ENCODE measurements at places on chromosomes 1 and 21.
A peak's percentile ranks its signal among the peaks of the same experiment; 100 is the strongest.

- no peak for DNase-seq
Measured at GRCh38 chr21:35149698-35150097, 100.6 kb upstream of the RUNX1 start.

DNA sequence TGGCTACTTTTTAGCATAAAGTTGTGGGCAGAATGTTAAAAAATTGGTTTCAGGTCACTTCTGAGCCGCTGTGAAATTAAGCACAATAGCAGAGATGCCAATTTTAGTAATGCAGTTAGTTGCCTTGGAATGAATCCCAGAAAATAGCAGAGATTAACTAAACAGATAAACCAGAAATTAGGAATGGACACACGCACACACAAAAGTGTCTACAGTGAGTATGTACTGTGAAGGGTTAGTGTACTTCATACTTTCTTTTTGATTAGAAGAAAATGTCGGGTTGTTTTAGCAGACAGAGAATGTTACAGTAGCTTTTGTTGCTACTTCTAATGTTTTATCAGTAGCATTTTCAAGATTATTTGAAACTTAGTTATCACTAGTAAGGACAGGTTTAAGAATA, 106.7 kb downstream of the LEPR start:
- DNase-seq, result no peak

DNA sequence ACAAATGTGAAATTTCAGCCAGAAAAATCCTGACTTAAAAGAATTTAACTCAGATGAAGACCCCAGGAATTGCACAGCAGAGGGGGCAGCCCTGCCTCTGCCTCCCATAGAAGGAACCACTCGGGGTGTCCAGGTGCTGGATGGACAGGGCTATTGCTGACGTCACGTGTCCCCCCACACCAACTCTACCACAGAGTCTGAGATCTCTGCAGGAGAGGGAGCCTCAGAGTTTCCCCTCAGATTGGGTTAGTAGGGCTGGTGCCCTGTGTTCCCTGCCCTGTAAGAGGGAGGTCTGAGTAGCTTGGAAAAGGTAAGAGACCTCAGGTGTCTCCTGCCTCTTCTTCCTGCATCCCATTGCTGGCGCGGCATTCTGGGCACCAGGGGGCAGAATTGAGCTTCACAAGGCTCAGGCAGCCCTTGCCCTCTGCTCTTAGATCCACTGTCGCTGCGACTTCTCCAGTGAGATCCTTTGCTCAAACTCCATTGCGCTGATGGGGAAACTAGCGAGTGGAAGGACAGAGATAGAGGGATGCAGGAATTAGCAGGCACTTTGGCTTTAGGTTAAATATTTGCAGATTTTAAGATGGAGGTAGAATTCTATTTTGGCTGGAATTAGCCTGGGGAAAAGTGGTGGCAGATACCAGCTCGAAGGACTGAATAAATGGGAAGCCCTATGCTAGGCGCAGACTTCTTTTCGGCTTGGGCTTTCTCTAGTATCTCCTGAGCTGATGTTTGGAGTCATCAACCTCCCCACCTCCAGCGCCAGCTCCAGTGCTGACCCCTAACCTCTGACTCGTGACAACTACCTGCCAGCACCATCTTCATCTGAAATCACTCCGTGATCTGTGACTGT, 42.8 kb upstream of the DMBX1 start:
- DNase-seq, result peak; percentile 58

DNA sequence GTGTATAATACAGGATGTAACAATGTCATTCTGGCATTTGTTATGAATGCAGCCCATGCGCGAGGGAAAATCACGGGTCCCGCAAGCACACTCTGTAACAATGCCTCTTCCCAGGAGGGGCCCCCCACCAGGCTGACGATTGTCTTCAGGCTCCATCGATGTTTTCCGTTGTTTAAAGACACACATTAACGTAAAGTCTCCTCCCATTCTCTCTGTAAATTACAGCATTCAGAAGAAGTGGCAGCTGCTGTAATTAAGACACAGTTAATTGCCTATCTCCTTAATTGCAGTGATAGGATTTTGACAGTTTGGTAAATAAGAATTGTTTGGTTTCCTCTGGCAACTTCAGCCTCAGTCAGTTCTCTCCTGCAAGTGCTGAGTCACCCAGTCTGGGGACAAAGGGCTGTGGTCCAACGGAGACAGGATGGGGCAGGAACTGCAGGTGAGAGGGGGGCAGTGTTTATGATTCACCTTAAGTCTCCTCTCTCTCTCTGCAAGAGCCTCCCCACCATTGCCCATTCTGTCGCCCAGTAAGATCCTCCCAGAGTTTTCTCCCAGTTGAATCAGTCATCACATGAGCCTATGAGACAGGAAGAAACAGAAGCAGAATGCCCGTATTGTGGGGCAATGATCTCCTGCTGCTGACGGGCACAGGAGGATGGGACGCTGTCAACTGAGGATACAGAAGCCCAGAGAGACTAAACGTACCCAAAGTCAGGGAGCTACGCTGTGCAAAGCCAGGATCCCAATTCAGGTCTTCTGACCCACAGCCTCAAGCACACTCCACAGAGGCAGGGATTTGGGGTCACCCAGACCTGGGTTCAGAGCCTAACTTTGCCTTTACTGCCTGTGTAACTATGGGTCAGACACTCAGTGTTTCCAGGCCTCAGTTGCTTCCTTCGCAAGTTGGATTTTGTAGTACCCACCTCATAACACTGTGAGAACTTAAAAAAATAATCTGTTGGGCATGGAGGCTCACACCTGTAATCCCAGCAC, 110.0 kb downstream of the ADSS2 start:
- DNase-seq, result no peak

- no peak for DNase-seq
Measured at GRCh38 chr1:55168353-55168752, 46.8 kb downstream of the USP24 start.

DNA sequence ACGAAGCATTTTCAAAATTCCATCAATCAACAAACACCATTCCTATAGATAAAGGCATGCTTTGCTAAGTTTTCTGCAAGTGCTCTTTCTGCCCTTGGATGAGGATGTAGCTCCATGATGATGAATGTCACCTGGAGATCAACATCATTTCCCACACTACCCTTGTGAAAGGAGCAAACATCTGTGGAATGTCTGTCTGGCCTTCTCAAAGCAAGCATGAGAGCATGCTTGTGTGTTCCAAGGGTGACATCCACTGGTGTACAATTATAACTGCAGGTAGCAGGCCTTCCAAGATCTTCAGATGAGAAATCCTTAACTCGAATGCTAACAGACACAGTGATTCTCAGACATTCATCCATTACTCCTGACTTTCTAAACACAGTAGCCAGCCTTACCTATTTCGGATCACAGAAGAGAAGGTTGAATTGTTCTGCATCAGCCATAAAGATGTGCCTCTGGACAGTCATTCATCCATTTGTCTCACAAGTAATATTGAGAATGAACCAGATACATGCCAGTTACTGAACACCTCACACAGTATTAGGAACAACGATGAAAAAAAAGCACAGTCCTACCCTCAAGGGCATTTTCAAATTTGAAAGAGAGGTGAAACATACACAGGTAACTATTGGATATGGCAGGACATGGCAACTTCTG, 162.4 kb downstream of the TPR start:
- peak; percentile 63 for DNase-seq

- no peak for DNase-seq
Measured at GRCh38 chr1:201324821-201325677, 41.7 kb downstream of the PKP1 start.

- no peak for DNase-seq
Measured at GRCh38 chr1:216090556-216090955, 332.7 kb downstream of the USH2A start.

GRCh38 chr1:234401658-234402057, 28.4 kb downstream of the COA6 start:
- no peak for DNase-seq

DNA sequence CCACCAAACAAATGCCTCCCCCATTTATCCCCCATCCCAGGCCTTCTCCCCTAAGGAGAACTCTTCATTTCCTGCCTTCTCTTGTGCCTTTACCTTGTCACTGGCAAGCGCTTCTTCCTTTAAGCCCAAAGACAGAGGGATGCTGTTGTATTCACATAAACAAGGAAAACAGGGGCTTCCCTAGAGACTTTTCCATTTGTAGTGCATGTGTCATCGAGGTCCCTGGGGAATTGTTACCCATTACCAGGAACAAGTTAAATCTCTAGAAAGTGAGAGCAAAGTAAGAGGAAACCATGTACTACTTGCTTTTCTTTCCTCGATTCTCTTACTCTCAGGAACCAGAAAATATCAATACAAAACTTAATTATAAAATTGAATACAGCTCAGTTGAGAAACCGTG, 114.4 kb upstream of the DPT start:
- no peak for DNase-seq

DNA sequence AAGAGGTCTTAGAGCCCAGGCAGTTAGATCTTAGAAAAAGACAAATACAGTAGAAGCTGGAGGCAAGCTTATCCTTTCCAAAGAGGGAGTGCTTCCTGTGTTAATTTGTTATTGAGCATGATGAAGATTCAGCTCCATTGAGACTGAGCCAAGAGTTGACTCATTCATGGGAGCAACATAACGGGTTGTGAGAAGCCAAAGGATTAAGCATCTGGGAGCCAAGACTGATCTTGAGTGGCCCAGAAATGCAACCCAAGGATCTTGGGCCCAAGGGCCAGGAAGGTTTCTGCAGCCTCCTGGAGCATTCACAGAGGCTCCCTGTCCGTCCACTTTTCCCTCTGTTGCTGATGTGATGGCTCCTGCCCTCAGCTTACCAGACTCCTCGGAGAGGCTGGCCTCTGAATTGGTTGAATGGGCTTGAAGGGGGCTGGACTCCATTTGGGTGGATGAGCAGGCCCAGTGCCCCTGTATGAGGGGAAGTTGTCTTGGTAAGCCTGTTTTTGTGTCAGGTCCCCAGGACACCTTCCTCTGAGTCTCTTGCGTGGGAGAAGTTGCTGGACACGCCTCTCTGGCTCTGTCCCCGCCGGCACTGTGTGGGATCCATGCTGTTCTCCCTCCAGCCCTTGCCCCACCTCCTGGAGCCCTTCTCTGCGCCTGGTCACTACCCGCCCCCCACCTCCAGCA, 42.4 kb downstream of the PDE9A start:
- DNase-seq, result no peak

DNA sequence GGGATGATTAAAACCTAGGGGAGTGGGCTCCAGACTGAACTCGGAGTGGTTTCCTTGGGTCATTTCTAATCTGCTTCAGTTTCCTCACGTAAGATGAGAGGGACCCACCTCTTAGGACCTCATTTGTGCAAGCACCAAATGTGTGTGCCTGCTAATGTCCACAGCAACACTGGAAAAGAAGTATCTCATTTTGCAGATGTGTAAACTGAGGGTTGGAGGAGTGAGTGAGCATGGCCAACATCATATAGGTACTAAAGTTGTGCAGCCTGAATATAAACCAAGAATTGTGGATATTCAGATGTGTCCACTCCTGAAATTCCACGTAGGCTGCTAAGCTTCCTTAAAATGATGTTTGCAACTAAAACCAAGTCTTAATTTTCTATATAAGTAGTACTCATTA, 51.7 kb downstream of the GADD45A start:
- DNase-seq, result no peak

GRCh38 chr1:223504741-223505140, 111.5 kb downstream of the CCDC185 start:
- no peak for DNase-seq

DNA sequence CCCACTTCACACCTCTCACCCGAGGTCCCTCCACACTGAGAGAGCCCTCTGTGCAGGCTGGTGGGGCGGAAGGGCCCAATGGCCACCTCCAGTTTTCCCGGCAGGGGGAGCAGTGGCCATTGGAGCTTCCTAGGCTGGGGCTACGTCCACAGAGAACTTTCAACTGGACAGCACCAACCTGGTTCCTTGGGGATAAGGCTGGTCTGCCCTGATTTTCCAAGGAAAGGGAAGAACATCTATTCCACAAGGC, 20.3 kb upstream of the LAPTM5 start:
- DNase-seq, result no peak

DNA sequence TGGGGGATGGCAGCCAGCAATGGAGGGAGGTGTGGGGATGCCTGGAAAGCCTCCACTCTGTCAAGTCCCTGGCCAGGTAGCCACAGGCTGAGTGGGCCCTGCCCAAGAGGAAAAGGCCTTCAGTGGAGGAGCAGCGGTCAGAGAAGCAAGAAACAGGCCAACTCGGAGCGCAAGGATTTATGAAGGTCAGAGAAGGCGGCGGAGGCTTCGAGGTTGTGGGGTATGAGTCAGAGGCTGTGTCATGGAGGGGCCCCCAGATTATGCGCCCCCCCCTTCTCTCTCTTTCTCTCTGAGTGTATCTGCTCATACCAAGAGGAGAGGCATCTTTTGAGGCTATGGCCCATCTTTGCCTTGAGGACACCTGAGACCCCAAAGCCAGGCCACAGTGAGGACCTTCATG, 99.5 kb downstream of the CASZ1 start:
- no peak for DNase-seq

DNA sequence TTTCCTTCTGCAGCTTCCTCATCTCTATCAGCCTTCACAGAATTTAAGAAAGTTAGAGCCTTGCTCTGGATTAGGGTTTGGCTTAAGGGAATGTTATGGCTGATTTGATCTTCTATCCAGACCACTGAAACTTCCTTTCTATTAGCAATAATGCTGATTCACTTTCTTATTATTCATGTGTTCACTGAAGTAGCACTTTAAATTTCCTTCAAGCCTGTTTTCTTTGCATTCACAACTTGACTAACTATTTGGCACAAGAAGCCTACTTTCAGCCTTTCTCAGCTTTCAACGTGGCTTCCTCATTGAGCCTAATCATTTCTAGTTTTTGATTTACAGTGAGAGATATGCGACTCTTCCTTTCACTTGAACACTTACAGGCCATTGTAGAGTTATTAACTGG, 528.5 kb downstream of the PLPP3 start:
- no peak for DNase-seq

- no peak for DNase-seq
Measured at GRCh38 chr1:13842497-13842896, 142.5 kb downstream of the PRDM2 start.

GRCh38 chr1:208105756-208106155, 138.4 kb downstream of the PLXNA2 start:
- no peak for DNase-seq
